Activated effector memory CD4-positive, alpha-beta T cell treated with Interleukin-2 at 50 U/mL for 16 hours (primary cell): ENCODE measurements at places on chromosomes 4 and X.

GRCh38 chr4:139735381-139736273 is 70.0 kb downstream of the MGST2 start:
- no peak for DNase-seq

DNA sequence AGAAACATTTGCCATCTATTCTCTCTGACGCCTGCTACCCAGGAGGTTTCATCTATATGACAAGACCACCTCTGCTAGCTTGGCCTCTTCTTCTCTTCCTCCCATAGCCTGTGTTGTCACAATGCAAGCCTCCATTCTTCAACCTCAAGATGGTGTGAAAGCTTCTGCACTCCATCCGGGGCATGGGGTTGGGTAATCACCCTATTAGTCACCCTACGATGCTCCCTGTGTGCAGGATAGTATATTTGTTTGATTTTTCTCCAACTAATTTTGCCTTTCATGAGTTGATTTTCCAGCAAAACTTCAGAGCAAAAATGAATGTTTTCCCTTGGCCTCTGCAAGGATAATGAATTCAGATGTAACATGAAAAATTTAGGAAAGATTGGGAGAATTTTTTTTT is 128.0 kb upstream of the STS start:
- no peak for DNase-seq

DNA sequence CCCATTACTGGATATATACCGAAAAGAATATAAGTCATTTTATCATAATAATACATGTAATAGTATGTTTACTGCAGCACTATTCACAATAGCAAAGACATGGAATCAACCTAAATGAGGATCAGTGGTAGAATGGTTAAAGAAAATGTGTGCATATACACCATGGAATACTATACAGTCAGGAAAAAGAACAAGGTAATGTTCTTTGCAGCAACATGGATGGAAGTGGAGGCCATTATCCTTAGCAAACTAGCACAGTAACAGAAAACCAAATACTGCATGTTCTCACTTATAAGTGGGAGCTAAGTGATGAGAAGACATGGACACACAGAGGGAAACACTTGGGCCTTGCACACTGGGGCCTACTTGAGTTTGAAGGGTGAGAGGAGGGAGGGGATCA is 207.4 kb upstream of the APOOL start:
- DNase-seq = no peak

DNA sequence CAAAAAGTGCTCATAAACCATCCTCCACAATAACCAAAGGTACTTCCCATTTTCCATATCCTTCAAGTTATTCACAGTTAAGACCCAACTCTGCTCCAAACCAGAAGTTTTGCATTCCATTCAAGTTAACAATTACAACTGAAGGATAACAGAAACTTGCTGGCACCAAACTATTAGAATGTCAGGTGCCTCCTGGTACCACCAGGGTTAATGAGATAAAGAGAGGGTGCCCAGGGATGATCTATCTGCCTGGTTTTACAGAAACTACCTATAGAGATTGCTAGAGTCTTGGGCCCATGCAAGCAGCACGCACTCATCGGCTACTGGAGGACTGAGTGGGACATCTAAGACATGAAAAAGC is 114.6 kb downstream of the RBM47 start:
- no peak for DNase-seq

GRCh38 chrX:57918750-57919436 is 8.6 kb upstream of the ZXDA start:
- DNase-seq = no peak

DNA sequence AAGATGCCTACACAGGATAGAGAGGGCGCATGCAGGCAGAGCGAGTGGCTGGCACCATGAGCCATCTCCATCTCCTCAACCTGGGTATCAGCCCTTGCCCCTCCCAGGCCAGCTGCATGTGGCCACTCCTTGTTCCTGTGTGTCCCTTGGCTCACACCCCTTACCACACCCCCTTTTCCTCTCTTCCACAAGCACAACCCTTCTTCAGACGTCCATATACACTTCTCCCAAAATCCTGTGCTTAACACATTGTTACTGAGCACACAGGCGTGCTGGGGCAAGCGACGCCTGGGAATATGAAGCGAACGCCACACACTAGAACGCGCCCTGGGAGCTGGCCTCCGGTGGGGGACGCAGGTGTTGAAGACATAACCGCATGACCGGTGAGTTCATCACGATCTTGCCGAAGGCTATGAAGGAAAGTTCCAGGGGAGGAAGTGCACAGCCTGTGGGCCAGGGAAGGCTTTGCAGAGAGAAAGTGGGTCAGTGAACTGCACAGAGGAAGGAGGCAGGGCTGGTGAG is 19.1 kb upstream of the KIAA0232 start:
- DNase-seq = no peak

DNA sequence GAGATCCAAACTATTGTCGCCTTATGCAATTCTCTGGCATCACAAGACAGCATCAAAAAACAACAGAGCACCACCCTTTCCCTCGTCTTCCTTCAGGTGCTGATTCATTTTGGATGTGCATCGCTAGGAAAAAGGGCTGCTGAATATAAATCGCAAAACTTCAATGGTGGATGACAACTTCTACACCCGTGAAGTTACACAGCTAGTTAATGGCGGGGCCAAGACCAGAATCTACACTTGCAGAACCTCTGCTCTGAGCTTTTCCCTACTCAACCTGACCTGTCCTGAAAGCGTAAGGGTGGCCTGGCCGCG is 674 bp downstream of the GNPDA2 start:
- DNase-seq = no peak

DNA sequence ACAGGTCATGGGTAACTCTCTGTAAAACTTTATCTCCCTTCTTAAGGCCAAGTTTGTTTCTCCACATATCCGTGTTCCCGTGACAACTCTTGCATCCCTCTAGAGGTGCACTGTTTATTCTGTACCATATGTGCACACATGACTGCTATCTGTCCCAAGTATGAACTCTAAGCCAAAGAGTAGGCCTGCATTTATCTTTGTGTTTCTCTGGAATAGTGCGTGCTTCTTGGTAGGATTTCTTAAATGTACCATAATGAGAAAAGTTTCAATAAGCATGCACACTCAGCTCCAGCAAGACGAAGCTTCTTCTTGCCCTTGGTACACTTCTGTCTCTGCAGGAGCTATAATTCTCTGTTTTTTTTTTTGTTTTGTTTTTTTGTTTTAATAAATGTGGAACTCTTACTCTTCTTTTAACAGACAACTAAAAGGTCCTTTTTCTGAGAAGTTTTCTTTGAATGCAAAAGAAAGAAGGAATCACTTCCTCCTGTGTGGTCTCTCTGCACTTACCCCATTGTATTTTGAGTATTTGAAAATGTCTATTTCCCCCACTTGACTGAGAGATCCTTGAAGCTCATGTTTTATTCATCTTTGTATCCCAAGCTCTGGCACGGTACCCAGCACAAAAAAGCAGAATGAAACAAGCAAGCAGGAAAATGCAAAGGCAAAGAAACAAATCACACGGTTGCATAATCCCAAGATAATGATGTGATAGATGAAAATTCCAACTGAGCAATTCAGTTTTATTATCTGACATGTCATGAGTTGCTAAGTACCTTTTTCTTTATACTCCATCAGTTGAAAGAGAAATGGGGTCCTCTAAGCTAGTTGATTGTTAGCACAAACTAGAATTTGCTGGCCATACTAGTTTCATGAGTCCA is 521.9 kb upstream of the BOD1L1 start:
- DNase-seq = no peak

DNA sequence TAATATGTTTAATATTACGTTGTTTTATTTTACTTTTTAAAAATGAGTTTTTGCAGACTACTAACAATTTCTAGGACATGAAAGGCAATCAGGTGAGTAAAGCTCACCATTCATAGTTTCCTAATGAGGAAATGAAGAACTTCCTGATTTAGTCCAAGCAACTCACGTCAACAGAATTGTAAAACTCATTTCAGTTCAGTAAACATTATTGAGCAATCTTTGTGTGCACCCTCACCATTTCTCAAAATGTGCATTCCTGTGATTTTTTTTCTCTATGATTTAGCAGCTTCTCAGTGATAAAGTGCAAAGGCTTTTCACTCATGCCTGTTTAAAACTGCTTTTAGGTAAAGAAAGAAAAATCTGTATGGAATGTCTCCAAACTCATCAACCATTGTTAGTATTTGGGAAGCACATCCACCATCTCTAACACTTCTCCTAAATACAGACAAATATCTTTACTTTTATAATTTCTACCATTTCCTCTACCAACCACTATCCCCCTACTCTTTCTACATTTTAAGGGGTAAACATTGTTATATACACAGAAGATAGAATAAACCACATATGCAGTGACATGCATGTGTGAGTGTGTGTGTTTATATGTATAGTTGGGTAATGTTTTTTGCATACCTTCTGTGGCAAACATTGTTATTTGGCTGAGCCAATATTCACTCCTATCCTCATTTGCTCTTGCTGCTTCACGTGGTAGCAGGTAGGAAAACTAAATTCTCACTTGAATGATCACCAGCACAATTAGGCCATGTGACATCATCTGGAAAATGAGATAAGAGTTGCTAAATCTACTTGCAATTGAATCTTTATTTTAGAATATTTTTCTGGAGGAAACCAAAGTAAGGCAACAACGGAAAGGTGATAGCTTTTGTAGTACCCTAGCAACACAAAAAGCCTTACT is 54.7 kb upstream of the PRDM8 start:
- DNase-seq = no peak

DNA sequence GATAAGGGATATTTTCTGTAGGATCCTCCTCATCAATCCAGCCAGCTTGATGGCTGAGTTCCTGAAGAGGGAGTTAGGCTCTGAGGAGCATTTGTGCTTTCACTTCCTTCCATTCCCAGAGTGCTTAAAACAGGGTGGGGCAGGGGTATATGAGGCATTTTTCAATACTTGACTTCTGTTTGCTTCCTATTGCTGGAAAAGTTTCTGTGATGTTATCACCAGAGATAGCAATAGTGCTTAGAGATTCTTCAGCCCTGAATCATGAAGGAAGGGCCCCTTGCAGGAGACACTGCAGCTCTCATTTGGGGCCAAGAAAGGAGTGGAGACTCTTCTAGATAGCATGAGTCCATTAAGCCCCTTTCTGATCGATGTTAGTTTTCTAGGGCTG is 166.7 kb upstream of the RPS6KA3 start:
- DNase-seq = no peak

DNA sequence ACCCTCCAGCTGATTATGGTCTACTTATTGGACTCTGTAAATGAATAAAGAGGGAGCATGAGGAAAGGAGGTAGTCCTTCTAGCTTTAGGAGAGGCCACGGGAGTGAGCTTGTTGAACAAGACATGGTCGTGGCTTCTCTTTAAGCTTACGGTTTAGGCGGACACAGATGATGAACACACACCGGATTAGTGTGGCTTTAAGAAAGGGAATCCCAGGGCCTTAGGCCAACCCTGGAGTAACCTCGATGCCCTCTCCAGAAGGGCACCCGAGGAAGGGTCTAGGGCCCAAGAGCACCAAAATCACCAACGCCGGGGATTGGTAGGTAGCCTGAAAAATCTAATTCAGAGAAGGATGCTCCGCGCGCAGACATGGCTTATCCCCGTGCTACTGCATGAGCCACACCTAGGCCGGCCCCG is 39.4 kb downstream of the ERVMER34-1 start:
- DNase-seq = no peak

GRCh38 chrX:45872480-45872879 is 671.8 kb upstream of the DIPK2B start:
- no peak for DNase-seq

GRCh38 chr4:8847331-8847730 is 24.3 kb downstream of the HMX1 start:
- no peak for DNase-seq

DNA sequence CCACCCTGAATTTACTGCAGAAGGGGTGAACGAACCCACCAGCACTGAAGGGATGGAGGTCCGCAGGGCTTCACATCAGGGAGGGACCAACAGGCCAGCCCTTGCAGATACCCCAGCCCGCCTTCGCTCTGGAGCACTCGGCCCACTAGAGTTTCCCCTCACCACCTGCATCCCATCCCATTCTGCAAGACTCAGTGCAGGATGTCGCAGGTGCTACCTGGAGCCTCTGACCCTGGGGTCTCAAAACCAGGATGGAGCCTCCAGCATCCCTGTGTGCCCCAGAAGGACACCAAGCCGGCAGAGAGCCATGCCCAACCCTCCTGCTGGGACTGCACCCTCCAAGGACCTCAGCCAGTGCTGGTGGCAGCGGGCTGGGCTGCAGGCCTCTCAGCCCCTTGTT is 57.6 kb upstream of the ADRA2C start:
- no peak for DNase-seq

DNA sequence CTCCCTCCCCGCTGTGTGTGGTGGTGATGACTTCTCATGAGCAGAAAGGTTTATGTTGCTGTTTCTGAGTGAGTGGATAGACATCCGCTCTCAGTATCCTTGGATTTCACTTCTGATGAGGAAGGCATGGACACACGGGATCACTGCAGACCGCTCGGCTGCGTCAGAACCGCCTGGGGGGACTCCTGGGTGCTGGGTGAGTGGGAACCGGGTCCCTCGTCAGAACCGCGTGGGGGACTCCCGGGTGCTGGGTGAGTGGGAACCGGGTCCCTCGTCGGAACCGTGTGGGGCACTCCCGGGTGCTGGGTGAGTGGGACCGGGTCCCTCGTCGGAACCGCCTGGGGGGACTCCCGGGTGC is 9.0 kb downstream of the CTBP1 start:
- no peak for DNase-seq

- DNase-seq = no peak
Observed at GRCh38 chrX:114924423-114924822, 93.0 kb downstream of the IL13RA2 start.

GRCh38 chrX:18810416-18810815 is 103.0 kb downstream of the PPEF1 start:
- DNase-seq = no peak
